Activated T-cell treated with anti-CD3 and anti-CD28 coated beads for 48 hours (primary cell): ENCODE measurements at places on chromosomes 3 and 15.

GRCh38 chr15:39281094-39281493 lies 299.8 kb upstream of the THBS1 start:
- DNase-seq = no peak

GRCh38 chr3:152389316-152389934 lies 120.7 kb downstream of the MBNL1 start:
- no peak for DNase-seq

- no peak for DNase-seq
Observed at GRCh38 chr3:84961521-84962255, 2.9 kb downstream of the CADM2 start.

GRCh38 chr3:197847866-197848401 lies 56.9 kb downstream of the LRCH3 start:
- no peak for DNase-seq

GRCh38 chr15:67114846-67115585 lies 49.6 kb downstream of the SMAD3 start:
- no peak for DNase-seq

DNA sequence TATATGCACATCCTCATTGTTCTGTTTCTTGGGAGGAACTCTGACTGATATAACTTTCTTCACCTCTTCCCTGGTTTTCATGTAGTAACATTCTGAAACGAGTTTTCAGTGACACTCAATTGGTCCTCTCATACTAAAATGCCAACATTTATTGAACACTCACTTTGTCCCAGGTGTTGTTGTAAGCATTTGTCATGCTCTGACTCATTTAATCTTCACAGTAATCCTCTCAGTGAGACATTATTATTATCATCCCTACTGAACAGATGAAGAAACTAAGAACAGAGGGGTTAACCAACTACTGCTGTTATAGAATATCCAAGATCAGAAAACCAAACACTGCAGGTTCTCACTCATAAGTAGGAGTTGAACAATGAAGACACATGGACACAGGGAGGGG lies 94.1 kb upstream of the MRPL3 start:
- no peak for DNase-seq

- DNase-seq = peak; percentile 86
Observed at GRCh38 chr3:184335661-184336546, 1.5 kb upstream of the FAM131A start.

DNA sequence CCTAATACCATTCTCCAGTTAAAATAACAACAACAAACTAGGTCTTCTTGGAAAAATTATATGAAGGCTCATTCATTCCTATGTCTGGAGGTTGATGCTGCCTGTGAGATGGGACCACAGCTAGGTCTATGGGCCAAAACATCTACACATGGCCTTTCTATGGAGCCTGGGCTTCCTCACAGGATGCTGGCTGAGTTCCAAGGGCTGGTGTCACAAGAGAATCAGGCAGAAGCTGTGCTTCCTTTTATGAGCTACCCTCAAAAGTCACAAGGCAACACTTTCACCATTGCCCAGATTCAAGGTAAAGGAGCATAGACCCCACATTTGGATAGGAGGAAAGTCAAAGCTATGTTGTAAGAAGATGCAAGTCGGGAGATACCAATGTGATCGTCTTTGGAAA lies 4.6 kb upstream of the RTP2 start:
- no peak for DNase-seq

DNA sequence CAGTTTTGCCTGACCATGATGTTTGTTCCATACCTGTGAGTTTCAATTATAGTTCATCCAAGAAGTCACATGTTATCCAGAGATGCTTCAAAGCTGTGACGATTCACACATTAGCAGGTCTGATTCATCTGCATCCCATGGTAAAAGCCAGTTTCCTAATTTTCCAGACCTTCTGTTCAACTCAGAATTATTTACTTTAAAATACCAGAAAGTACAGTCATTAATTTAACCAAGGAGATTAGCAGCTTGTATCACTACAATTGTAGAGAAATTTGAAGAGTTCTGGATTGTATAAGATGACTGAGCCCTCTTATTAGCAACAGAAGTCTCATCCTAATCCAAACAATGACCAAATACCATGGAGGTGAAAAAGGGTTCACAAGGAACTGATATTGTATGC lies 76.1 kb upstream of the THBS1 start:
- no peak for DNase-seq

- no peak for DNase-seq
Observed at GRCh38 chr3:143914257-143914656, 57.4 kb upstream of the DIPK2A start.

DNA sequence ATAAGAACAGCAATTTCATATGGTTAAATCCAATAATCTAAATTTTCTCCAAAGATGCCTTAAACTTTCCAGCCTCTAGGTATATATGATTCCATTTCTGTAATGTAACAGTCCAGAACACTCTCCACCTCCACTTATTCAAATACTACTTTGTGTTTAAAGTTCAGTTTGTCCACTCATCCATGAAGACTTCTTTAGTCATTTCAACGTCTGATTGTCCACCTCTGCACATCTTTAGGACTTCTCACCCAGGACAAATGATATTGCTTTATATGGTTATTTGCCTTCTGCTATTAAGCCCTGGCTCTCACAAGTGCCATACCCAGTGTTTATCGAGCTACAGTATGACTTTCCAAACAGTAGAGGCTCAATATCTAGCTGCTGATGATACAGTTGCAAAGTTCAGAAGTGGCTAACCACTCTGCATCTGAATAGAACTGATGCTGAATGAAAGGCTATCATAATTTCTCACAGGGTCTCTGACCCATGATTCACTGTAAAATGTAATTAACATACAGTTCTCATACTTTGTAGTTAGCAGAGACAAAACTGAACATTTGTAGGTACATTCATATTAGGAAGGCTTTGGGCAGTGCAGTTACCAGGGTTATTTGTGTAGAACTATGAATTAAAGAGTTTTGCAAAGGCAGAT lies 93.7 kb upstream of the MBNL1 start:
- DNase-seq = no peak

GRCh38 chr3:55854494-55854893 lies 367.4 kb upstream of the WNT5A start:
- no peak for DNase-seq

GRCh38 chr15:39947401-39948197 lies 13.7 kb downstream of the EIF2AK4 start:
- no peak for DNase-seq

DNA sequence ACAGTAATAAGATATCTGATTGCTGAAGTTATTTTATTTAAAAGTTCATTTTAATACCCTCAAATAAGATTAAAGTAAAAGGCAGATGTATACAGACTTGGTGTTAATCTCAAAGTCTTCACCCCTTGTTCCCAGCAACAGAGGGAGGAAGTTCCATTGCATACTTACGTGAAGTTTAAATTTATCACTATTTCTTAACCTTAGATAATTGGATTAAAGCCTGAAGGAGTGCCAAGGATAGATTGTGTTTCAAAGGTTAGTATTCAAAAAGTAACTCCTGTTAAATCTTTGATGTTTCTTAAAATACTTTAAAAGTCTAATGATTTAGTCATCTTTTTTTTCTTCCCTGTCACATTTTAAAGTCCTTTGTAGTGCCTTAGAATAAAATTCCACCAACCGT lies 39.3 kb downstream of the ATP1B3 start:
- DNase-seq = no peak

- no peak for DNase-seq
Observed at GRCh38 chr15:59830098-59830497, 141.0 kb upstream of the BNIP2 start.

DNA sequence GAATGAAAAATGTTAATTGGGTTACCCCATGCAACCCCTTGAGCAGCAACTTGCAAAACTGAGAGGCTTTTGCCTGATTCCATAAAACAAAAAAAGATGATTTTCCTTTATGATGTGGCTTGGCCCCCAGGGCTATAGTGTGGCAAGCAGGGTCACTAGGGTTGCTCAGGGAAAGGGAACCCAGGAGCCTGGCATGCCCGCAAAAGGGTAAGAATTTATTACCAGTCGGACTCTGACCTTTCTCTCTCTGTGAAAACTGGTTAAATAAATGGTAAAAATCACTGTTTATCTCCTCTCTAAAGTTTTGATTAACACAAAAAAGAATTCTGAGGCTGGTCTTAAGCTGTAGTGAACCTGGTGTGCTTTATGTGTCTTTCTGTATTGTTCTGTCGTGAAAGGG lies 37.7 kb upstream of the SEC61A1 start:
- DNase-seq = no peak

DNA sequence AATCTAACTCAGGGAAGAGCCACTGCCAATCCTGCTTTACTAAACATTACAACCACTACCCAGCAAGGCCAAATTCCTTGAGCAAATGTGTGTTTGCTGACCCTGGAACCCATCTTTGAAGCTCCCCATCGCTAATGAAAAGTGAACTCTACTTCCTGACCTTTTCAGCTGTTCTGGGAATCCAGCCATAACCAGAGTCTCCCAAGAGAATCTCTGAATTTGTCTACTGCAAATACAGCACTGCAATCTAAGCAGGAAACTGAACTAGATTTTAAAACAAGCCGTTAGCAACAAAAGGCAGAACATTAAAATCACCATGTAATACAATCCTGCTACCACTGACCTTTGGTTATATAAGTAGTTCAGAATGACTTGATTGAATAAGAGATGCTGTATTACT lies 309.2 kb downstream of the MAGI1 start:
- DNase-seq = no peak

DNA sequence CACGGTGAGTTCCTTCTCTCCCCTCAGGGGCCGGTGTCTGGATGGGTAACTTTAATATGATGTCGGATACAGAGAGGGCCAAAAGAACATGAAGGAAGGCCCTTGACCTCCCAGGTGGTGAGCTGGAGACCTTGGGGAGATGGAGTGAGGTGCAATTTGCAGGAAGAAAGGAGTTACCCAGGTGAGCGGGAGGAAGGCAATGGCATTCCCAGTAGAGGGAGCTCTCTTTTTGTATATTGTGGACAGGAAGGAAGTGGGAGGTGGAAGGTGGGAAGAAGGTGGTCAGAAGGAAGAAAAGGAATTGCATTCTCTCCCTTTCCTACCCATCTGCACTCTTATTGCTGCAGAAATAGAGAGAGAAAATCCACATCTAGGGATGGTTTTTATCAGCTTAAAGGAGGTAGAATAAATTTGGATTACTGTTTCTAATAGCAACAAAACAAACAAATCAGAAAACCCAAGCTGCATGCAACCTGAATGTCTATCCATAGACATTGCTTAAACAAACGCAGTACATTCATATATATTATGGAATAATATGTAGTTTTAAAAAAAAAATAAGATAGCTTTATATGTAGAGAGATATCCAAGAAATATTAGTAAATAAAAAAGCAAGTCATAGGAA lies 169.0 kb upstream of the TSC22D2 start:
- DNase-seq = no peak

DNA sequence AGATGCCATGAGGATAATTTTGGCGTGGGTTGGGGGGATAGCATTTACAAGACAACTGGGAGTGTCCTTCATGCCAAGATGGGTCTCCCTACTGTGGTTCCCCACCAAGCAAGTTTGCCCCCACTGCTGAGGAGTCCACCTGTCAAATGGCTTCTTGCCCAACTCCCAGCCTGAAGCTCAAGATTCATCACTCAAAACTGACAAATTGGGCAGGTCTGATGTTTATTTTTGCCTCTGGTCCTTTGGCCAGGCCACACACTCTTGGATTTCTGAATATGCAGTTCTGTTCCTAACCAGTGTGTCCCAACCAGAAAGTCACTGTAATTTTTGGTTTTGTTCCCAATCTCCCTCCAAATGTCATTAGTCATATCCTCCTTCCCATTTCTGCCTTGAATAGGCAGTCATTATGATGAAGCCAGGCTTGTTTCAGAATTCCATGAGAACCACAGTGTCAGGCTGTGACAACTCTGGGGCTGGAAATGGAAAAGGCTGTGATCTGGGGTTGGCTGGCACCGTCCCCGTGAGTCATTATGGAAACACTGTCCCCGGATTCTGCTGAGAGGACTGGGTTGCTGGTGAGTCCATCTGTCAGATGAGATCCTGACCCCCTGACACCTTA lies 29.3 kb upstream of the MEF2A start:
- no peak for DNase-seq

DNA sequence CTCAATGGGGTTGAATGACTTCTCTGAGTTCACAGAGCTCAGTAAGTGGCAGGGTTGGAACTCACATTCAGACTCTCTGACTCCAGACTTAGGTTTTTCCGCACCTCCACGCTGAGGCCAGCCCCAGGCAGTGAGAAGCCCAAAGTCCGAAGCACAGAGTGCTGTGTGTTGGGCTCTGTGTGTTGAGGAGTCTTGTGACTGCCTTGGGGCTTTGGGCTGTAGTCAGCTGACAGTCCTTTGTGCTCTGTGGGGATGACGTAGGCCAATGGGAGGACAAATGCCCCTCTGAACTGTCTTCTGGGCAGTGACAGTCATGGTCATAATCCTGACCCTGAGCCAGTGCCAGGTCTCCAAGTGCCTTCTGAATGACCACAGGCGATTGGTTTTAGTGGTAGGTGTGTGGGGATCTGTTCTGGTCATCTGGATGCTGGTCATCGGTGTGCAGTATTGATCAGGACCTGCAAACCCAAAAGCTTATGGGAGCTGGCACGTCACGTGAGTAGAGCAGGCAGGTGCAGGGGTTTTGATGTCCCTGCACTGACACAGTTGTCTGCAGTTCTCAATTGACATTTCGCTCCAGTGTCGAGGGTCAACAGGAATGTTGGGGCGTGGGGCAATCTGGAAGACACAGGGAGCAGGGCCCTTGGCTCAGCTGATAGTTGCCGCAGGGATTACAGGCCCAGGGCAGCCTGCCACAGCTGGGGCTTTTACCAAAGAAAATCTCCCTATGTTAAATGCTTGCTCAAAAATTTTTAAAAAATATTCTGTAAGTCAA lies 45.3 kb downstream of the CAPN3 start:
- no peak for DNase-seq

- no peak for DNase-seq
Observed at GRCh38 chr3:113055201-113055600, 64.4 kb downstream of the GTPBP8 start.

GRCh38 chr3:66138336-66139313 lies 82.2 kb upstream of the SLC25A26 start:
- peak; percentile 4 for DNase-seq

DNA sequence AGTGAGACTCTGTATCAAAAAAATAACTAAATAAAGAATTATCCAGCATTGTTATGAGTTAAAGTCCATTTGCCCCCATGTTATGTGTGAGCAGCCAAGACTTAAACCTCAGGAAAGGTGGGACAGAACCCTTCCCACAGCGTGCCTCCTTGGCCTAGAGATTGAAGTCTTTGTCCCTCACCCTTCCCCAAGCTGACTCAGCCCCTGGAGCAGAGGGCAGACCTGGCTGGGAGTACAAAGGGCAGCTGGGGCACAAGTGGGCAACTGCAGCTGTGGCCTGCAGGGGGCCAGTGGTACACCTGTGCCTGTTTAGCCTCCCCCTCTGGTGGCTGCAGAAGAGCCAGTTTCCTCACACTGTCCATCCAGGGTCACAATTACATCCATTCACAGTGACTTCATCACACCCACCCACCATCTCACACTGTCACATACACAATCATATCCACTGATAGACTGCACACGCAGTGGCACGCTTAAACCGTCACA lies 940 bp upstream of the ACY1 start:
- DNase-seq = no peak

DNA sequence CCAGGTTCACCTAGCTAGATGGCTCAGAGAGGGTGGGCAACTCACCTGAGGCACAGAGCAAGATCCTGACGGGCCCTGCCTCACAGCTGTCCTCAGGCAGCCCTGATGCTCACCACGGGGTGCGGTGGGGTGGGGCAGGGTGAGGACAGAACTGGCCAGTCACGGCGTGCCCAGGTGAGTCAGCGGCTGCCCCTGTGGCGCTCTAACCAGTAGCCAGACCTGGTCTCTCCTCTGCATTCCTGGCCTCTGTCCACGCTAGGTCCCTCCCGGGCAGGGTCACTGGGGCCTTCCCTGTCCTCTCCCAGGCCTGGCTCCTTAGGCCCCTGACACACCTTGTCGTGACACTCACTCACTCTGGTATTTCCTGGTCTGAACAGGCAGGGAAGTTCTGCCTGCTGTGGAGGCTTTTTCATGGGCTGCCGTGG lies 901 bp downstream of the ALS2CL start:
- DNase-seq = no peak
